Uterus (tissue), 4 donors: ENCODE measurements at places on chromosomes 12 and 14.

DNA sequence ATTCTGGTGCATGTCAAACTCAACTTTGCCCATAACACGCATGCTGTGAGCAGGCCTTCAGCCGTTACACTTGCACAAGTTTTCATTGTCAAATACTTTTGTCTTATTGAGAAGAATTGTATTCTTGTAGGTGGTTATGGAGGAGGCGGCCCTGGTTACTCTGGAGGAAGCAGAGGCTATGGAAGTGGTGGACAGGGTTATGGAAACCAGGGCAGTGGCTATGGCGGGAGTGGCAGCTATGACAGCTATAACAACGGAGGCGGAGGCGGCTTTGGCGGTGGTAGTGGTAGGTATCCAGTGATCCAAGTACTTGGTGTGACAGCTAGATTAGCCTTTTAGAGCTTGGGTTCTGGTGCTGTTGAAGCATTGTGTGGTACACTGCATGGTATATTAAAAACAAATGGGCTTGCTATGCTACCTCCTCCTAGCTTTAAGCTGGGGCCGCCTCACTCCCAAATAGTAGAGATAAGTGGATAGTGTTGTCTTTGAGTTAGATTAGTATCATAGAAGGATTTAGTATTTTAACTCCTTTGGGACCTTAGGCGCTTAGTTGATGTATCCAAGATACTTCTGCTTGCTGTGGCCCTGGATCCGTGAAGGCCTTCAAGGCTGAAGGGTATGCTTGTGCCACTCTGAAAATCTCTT is 2.5 kb downstream of the HNRNPA1 start:
- no peak for DNase-seq

DNA sequence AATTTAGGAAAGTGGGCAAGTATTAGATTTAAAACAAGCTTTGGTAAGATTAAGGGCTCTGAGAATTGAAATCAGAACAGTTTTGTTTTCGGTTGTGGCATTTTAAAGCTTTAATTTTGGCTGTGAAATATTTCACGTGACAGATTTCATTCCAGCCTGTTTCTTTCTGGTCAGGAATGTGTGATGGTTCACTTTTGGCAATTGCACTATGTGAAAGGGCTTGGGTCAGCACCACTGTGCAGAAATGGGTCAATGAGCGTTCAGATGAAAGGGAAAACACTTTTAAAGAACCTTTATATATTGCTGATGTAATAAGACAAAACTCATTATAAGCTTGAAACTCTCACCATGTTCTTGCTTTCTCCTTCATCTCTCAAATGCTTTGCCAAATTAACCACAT is 17.1 kb downstream of the NUBPL start:
- no peak for DNase-seq

- no peak for DNase-seq
These were observed 564.0 kb downstream of the CCER1 start for GRCh38 chr12:90390947-90391346.

GRCh38 chr14:75496755-75497154 is 25.5 kb upstream of the BATF start:
- no peak for DNase-seq

DNA sequence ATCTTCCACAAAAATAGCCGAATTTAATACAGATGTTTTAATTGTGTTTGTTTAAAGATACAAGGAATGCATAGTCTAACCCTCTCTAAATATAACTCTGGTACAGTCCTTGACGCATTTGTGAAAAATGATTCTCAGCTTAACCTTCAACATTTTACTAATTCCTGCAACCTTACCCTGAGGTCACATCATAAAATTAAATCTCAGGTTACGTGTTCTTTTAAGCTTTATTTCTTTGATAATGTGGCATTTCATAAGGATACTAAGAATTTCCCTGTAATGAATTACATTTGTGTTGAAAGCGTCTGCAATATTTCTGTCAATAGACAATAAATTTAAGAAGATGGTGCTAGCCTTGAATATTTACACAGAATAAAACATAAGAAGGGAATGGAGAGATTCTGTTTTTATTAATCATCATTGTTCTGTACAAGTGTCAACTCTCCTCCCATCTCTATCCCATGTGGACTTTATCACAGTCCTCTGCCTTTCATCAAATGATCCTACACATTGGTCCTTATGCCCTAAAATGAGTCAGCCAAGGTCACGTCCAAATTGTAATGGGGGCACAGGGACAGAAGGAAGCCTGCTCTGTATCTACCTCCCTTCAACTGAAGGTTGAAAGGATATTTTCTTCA is 769.3 kb upstream of the FLRT2 start:
- no peak for DNase-seq

GRCh38 chr12:5480938-5481303 is 49.0 kb downstream of the NTF3 start:
- DNase-seq, result no peak

DNA sequence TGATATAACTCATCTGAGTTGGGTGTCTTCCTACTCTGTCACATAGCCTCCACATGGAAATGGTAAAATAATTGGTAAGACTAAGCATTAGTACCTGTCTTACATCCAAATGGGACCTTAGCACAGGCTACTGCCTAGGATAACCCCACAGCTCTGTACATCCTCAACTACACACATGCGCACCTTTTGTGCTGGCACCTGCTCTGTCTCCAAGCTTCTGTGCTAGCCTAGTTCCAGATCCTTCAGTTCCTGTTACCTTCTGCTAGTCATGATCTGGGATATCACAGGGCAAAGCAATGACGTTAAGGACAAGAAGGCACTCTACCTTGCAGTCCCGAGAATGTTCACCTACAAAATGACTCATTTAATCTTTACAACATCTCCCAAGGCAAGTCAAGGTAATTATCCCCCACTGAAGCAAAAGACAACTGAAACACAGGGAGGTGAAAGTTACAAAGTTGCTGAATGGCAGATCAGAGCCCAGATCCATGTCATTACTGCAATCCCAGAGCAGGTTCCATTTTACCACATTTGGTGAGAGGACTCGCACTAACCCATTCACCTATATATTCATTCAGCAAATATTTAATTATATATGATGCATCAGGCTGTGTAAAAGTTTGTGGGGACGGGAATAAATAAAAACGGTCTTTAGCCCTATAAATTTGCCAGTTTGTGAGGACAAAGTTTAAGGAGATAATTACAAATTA is 61.7 kb downstream of the PPM1H start:
- DNase-seq, result no peak

DNA sequence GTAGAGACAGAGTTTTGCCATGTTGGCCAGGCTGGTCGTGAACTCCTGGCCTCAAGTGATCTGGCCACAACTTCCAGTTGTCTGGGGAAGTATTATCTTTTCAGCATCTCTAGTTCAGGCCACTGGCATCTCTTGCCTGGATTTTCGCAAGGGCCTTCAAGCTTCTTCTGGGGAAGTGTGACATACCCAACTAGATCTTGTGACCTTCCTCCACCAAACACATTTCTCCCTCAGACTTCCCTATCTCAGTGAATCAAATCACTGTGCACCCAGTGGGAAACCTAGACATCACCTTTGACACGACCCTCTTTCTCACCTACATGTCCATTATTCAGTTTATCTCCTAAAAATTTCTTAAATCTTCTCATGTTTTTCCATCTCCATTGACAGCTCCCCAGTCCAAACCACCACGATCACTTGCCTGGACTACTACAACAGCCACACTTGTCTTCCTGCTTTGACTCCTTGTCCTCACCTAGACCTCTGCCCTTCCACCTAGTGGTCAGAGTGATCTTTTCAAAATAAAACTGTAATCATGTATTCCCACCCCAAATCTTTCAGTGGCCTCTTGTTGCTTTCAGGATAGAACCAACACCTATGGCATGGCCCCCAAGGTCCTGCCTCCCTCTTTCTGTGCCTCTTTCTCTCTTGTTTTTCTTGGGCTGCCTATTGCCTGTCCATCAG is 3.3 kb downstream of the EEF1AKMT3 start:
- DNase-seq, result no peak

- DNase-seq, result no peak
These were observed 212.9 kb downstream of the PAX9 start for GRCh38 chr14:36874396-36875138.

DNA sequence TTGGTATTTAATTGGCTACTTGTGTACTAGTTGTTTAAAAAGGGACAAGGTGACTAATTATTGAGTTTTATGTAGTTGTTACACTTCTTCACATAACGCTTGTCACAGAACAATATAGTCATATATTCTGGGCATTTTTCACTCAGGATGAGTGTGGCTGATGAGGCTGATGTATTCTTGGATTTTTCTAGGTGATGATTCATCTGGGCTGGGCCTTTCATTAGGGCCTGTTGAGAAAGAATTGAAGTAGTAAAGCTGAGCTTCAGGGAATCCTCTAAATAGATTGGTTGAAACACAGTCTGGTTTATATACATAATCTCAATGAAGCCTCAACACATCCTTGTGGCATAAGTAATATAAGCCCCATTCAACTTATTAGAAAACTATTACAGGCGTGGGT is 445.7 kb downstream of the DAD1 start:
- no peak for DNase-seq
